Activated T-cell treated with anti-CD3 and anti-CD28 coated beads, Interleukin-2, amount 50 U/mL, for 48 hours (primary cell): ENCODE measurements at places on chromosomes 16 and 17.

GRCh38 chr16:53945996-53946395 is 242.0 kb downstream of the FTO start:
- DNase-seq: no peak

GRCh38 chr16:2598133-2598641 is 60.4 kb downstream of the PDPK1 start:
- DNase-seq: no peak

DNA sequence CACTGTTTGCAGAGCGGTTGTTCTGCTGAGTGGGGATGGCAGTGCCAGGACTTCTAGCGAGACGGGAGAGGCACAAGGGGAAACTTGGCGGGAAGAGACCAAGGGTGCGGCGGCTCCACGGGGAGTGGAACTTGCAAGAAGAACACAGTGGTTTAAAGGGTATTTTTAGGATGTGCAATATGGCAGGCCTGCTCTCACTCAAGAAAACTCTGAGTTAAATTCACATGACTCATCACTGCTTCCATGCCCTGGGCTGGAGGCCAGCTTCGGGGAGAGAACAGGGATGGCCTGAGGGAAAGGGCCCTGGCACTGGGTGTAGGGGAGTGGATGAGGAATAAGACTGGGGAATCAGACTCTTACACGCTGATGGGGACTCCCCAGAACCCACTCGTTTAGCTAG is 13.3 kb upstream of the CD300LD start:
- DNase-seq: no peak

- DNase-seq: peak; percentile 58
These were observed 6.9 kb downstream of the HERPUD1 start for GRCh38 chr16:56938664-56939513.

GRCh38 chr17:81197409-81197795 is 25.4 kb downstream of the CEP131 start:
- no peak for DNase-seq

DNA sequence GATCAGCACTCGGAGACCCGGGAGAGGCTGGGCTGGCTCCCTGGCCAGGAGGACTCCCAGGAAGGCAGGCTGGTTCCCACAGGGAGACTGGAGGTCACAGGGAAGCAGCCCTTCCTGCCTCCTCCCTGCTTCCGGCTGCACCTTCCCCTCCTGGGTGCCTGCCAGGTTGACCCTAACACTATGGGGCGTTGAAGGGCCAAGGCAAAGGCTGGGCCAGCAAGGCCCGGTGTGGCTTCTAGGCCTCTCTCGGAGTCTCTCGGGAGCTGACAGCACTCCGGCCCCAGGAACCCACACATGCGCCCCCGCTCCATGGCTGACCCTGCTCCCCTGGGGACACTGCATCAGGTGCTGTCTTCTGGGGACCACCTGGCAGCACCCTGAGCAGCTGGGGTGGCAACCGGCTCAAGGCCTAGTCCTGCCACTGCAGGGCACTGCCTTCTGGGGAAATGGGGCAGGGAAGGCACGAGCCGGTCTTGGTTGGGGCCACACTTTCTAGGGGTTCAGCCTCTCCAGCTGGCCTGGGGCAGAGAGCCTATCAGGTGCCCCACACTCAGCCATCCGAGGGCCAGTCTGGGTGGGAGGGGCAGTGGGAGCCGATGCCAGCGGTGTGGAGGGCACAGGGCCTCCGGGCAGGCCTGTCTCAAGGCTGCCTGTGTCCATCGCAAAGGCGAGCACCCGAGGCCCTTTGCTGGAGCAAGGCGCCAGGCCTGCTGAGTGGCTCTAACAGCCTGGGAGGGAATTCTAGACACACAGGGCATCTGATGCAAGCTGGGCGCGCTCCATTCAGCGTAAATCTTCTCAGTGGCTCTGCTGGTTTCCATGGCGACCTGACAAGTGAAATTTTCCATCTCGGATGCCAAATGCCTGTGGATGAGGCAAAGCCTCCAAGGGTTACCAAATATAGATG is 5.6 kb upstream of the MTSS2 start:
- no peak for DNase-seq

GRCh38 chr17:12680407-12680897 is 14.8 kb downstream of the MYOCD start:
- DNase-seq: no peak

DNA sequence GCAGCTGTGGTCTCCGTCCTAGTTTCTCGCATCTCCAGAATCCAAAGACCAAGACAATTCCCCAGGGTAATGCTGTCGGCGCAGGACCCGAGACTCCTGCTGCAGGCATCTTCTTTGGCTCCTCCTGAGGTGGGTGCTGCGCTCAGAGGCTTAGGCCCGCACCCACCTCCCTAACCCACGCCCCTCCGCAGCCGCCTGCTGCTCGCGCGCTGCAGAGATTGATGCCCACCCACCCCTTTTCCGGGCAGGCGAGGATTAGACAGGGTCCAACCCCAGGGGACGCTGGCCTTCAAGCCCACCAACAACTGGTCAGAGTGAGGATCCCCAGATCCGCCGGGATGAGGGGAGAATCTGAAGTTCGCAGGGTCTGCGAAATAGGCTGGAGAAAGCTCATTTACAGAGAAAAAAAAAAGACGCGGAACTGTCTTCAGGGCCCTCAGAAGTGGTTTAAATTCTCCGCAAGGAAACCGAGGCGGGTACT is 27.9 kb downstream of the SLFN11 start:
- no peak for DNase-seq

DNA sequence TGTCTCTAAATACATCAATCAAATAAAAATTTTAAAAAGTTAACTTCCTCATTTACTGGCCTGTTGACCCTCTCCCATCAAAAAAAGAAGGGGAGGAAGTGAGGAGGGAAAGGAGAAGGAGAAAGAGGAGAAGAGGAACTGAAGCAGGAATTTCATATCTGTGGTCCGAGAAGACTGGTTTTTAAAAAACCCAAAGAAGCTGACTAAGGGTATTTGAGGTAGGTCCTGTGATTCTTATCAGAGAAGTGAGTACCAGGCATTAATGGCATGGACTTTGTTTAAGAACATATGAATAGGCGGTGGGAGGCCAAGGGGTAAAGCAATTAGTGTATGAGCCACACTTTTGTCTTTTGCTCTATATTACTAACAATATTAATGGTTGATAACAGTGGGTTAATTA is 2.0 kb downstream of the SLC46A1 start:
- DNase-seq: no peak

DNA sequence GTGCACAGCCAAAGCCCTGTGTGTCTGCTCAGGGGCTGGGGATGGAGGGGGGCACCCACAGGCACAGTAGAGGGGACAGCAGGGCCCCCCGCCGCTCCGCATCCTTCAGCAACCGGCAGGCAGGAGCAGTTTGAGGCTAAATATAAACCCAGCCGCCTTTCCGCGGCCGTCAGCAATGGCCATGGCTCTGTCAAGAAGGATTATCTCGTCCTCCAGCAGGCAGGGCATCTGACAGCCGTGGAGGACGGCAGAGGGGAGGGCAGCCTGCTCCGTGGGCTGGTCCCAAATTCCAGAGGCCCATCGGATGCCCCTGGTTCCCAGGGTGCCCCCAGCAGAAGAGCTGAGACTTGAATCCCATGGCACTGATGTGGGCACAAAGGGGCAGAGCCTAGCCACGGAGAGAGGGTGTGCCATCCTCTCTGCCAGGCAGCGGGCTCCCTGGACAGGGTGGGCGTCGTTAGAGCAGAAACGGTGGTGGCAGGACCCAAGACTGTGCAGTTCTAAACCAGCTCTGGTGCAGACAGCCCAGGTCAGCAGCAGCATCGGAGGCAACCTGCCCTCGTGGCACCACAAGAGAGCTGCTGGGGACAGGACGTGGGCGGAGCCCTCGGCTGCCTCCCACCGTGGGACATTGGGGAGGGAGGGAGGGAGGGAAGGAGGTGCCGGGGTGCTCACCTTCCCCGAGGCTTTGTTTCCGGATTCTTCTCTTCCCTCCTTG is 198.8 kb upstream of the CIBAR2 start:
- DNase-seq: no peak

GRCh38 chr17:4641297-4642195 is at the start of gene ALOX15:
Gene ALOX15 (minus strand): TSS chr17:4641678. CDS start chr17:4641651, 27 bp downstream.
- no peak for DNase-seq

DNA sequence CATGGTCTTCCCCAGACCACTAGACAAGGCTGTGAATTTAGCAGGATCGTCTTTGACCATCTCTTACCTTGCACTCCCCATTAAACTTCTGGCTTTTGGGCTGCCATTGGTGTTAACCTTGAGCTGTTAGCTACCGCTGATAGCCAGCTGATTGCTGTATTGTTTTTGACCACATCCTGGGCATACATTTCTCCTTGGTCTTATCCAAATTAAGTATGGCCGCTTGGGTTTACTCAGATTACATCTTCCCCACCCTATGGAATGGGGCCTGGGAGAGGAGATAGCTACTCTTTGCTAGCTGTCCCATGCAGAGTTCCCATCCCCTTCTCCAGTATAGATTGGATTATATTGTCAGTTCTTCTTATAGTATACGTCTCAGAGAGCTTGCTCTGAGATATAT is 270.4 kb upstream of the ELAC2 start:
- DNase-seq: no peak

GRCh38 chr16:83245061-83245460 is 562.7 kb upstream of the HSBP1 start:
- DNase-seq: no peak

DNA sequence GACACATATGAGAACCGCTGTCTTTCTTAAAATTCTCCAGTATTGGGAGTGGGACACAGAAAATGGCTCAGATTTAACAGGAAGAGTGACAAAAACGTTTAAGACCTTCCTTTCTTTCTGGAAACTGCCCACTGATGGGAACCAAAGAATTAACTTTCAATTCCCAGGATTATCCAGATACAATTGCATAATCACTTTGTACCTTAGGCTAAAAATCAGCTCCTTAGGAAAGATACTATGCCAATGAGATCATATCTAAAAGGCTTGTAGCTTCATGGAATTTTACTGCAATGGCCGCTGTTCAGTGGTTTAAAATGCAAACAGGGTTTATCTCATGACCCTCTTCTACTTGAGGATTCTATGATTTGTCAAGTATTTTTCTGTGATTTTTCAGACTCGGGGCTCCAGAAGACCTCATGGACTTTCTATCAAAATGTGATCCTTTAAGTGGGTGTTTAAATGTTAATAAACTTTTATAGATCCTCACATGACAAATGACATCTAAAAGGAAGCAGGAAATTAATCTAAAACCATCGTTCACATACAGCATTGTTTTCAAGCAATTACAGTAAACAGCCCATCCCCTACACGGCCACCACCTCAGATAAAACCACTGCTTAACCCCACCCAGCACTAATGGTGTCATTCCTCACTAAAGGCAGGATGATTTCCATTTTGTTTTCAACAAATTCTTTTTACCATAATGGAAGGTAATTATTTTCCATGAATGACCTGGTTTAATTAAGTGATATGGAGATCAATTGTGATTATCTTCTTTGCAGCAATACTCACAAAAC is 31.6 kb upstream of the ERN1 start:
- DNase-seq: no peak

- DNase-seq: no peak
These were observed 452 bp downstream of the SLC25A10 start for GRCh38 chr17:81712468-81713003.

DNA sequence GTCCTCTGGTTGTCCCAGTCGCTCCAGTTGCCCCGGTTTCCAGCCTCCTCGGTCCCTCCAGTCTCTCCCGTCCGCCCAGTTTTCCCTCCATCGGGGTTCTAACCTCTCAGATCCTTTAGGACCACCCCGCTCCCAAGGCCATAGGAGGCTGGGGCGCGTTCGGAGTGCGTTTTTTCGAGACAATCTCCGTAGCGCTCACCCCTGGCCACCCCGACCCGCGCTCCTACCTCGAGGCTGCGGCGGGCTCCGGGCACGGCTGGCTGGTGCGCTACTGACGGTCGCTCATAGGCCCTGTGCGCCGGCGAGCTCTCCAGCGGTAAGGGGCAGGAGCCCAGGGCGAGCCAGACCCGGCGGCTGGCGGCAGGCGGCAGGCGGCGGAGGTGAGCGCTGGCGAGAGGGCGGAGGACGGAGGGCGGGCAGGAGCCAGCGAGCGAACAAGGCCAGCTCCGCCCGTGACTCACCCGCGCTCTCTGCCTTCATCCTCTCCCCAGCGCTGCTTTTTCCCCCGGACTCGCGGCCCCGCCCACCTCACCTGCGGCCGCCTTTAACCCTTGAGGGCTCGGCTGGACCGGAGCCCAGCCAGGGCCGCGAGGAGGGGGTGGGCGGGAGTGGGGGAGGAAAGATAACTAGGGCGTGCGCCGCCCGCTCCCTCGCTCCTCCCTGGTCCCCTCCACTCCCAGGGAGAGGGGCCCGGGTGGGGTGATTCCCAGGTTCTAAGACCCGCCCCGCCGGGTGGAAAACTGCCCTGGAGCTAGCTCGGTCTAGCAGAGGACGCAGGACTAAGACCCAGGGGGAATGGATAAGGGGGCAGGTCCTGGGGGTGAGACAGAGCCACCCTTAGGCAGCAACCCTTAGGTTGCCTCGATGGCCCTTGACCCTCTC is at the start of gene SP6:
TSS of gene SP6 (minus strand) at position 472 of the 882 bp plus-strand sequence. CDS start 2,734 bp downstream, outside the sequence.
- DNase-seq: peak; percentile 73

DNA sequence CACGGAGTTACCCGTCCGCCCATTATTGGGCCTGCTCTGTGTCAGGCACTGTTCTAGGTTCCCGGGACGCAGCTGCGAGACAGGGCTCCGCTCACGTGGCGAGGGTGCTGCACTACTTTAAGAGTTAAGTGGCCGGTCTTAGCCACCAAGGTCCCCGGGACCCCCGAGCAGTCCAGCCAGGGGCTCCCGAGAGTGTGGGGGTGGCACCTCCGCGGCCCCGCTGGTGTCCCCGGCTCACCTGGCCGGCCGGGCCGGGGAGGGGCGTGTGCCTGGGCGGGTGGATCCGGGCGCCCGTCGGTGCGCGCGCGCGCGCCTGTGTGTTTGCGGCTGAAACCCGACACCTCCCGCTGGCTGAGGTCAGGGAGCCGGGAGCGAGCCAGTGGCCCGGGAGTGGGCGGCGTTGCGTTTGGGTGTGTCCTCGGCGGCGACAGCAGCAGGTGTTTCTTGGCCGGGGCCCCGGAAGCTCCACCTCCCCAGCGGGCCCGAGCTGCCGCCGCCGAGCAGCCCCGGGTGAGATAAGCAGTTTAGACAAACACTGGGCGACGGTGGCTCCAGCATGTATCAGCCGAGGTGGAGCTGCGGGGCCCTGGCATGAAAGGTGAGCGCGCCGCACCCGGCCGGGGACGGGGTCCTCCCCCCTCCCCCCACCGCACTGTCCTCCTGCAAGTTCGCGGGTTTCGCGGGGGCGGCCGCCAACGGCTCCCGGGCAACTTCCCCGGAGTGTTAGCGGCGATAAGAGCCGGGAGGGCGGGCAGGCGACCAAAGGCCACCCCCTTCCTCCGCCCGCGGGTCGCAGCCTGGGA is at the start of gene GSE1:
TSS of gene GSE1 (plus strand) at position 522 of the 803 bp plus-strand sequence. CDS start at position 592, 70 bp downstream.
- peak; percentile 82 for DNase-seq
